ENCODE measurements at places on chromosomes 3 and 15.
A peak's percentile ranks its signal among the peaks of the same experiment; 100 is the strongest.

DNA sequence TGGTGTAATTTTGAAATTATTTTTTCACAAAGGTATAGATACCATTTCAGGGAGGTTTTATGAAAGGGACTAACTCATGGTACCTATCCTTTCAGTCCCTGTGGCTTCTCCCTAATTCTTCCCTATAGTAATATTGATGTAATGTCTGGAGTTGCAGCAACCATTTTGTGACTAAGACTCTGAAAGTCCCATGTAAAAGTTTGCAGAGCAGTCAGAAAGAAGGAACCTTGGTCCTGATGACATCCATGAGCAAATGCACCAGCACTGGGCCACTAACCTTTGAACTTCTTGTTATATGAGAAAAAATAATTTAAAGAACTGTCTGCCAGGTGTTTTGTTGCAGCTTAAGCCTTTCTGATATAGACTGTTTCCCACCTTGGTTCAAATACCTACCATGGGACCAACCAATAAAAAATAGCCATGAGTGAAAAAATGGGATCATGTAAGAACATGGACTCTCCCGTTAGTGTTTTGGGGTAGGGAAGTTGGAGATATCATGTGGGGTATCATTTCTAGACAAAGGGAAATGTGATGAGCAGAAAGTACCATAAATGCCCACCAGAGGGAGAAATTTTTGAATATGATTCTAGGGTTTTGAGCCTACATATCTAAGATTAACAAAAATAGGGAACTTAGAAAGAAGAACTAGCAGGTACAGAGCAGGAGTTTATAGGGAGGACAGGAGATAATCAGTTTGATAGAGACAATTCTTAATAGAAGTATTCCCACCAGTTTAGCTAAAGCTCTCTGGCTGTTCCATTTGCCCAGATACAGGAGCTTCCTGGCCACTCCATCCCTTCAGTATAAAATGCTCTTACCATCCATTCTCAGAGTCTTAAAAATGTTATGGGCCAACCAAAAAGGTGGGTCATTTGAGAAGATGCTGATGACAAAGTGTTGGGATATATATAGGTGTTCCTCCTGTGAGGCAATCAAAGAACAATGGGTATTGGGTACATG is 3.4 kb upstream of the CPOX start:
- no peak for DNase-seq

GRCh38 chr15:74316141-74316540 is 51.3 kb downstream of the CYP11A1 start:
- DNase-seq = no peak

- no peak for DNase-seq
These were observed 19.2 kb upstream of the MUSTN1 start for GRCh38 chr3:52854013-52854412.

DNA sequence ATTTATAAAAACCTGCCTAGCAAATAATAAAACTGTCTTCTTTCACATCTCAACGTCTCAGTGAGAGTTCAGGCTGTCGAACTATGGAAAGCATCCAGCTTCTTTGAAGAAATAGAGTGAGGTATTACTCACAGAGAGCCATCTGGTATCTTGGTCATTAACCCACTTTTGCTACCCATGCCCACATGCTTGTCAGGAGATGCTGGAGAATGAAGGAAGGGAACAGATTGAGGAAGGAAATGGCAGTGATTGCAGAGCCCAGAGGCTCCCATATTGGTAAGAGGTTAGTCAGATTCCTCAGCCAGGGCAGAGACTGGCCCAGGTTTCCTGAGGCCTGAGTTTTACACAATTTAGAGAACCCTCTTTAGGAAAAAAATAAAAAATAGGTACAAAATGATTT is 119.1 kb downstream of the B3GALNT1 start:
- DNase-seq = no peak

DNA sequence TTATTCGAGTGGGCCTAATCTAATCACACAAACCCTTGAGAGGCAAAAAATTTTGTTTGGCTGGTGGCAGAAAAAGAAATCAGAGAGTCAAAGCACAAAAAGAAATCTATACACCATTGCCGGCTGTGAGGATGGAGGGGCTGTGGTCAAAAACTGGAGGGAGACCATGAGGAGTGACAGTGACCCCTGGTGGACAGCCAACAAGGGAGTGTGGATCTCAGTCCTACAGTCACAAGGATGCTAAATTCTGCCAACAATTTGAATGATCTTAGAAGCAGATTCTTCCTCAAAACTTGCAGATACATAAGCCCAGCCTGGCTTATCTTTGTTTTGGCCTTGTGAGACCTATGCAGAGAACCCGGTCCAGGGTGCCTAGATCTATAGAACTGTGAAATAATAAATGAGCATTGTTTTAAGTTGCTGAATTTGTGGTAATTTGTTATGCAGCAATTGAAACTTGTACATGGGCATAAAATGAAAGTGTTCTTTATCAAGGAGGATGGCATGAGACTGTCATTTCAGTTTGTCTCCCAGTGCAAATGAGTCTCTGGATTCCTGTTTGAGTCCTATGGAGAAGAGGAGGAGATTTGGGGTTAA is 103.0 kb upstream of the ARHGEF26 start:
- DNase-seq = peak; percentile 57

DNA sequence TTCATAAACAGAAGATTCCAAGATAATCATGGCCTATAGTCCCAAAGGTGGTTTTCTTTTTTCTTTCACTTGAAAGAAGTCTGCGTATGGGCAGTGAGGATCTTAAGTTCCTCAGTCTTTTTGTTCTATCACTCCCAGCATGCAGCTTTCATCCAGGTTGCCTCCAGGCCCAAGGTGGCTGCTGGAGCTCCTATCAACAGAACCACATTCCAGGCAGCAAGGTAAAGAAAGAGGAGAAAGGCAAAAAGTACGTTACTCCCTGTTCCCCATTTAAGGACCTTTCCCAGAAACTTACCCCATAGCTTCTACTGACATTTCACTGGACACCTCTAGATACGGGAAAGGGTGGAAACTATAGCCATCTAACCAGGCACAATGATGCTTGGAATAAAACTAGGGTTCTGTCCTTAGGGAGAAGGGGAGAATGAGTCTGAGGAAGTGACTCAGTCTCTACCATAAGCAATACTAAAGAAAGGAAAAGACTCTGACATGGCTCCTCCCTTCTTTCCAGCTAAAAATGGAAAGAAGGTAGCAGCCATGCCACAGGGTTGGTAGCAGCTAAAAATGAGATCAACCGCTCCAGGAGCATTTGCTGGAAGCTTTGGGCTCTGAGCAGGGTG is 313.9 kb upstream of the NR2E3 start:
- no peak for DNase-seq

Measured in posterior cingulate gyrus (tissue), 11 donors.